Renal pelvis (tissue), 12 donors: ENCODE measurements at places on chromosomes 13 and 19. TPM values are rescaled to one million over a fixed set of nuclear protein-coding genes. Genes with fewer than 3 reads are reported as not detected.
A peak's percentile ranks its signal among the peaks of the same experiment; 100 is the strongest.

DNA sequence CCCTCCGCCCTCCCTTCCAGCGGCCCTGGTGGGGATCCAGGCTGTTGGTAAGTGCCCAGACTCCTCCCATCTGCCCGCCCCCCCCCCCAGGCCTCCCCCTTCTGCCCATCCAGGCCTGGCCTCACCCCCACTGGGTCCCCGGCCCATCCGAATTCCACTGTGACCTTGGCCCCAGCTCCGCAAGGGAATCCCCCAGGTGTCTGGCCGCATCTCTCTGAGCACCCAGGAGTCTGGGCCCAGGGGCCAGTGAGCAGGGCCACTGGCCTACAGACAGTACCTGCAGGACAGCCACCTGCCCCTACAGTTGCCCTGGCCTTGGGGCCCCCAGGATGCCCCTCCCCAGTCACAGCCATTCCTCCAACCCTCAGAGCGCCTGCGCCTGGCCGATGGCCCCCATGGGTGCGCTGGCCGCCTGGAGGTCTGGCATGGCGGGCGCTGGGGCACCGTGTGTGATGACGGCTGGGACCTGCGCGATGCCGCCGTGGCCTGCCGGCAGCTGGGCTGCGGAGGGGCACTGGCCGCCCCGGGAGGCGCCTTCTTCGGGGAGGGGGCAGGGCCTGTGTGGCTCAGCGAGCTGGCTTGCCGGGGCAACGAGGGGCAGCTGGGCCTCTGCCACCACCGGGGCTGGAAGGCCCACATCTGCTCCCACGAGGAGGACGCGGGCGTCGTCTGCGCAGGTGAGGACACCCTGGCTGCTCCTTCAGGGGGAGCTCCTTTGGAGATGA, 912 bp downstream of the SSC5D start:
- no peak for DNase-seq

GRCh38 chr19:38849860-38850435, at the start of gene HNRNPL:
TSS of gene HNRNPL (minus strand) at chr19:38849986. CDS start at chr19:38849966, 20 bp downstream.
- no peak for DNase-seq

- no peak for DNase-seq
Observed at GRCh38 chr19:5356918-5357317, 16.3 kb upstream of the PTPRS start.

GRCh38 chr19:10752237-10752912, 34.5 kb downstream of the DNM2 start:
- DNase-seq: no peak

DNA sequence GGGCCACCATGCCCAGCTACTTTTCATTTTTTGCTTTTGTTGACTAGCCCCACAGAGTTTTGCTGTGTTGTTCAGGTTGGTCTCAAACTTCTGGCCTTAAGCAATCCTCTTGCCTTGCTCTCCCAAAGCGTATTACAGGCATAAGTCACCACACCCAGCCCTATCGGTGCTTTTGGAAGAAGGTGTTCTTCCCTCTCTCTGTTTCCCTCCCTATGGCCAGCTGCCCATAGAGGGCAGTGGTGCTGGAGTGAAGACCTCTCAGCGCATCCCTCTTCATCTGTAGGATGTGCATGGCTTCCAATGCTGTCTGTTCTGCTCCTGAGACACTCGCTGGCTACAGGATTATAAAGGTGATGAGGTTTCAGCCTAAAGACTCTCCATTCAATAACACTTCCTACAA, 1.3 kb upstream of the CD22 start:
- DNase-seq: no peak

DNA sequence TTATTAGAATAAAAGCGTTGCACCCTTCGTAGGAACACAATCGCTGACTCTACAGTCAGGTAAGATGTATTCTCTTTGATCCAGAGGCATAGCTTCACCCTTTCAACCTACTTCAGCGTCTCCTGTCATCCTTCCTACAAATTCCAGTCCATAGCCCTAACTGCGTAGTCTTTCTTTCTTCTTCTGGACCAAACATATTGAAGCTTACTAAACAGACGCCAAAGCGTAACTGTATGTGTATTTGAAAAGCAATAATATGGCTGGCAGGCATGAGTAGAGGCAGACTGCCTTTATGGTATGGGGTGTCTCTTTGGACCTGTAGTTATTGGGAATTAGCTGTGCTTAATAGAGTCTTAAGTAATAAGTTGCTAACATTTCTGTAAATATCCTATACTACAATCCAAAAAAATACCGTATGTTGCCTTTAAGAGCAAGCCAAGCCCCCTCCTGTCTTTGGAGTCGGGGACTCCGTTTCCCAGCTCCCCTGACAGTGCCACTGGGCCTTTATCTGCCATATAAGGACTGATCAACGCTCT, 392 bp upstream of the ZNF548 start:
- DNase-seq: no peak

DNA sequence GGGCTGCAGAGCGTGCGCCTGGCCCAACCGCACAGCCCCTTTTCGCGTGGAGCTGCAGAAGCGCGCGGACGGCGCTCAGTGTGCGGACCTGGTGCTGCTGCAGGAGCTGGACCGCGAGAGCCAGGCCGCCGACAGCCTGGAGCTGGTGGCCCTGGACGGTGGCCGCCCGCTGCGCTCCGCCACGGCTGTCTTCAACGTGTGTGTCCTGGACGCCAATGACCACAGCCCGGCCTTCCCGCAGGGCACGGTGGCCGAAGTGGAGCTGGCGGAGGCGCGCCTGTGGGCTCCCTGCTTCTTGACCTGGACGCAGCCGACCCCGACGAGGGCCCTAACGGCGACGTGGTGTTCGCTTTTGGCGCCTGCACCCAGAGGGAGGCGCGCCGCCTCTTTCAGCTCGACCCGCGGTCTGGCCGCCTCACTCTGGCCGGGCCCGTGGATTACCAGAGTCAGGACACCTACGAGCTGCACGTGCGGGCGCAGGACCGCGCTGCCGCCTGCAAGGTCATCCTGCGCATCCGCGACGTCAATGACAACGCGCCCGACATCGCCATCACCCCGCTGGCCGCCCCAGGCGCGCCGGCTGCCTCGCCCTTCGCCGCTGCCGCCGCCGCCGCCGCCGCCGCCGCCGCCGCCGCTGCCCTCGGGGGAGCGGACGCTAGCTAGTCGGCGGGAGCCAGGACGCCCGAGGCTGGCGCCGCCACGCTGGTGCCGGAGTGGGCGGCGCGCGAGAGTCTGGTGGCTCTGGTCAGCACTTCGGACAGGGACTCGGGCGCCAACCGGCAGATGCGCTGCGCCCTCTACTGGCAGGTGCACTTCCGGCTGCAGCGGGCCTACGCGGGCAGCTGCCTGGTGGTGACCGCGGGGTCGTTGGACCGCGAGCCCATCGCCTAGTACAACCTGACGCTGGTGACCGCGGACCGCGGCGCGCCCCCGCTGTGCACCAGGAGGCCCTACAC, 172.2 kb downstream of the OLFM4 start:
- DNase-seq: peak; percentile 62

GRCh38 chr19:35657904-35658700, 8.2 kb upstream of the UPK1A start:
- DNase-seq: no peak

DNA sequence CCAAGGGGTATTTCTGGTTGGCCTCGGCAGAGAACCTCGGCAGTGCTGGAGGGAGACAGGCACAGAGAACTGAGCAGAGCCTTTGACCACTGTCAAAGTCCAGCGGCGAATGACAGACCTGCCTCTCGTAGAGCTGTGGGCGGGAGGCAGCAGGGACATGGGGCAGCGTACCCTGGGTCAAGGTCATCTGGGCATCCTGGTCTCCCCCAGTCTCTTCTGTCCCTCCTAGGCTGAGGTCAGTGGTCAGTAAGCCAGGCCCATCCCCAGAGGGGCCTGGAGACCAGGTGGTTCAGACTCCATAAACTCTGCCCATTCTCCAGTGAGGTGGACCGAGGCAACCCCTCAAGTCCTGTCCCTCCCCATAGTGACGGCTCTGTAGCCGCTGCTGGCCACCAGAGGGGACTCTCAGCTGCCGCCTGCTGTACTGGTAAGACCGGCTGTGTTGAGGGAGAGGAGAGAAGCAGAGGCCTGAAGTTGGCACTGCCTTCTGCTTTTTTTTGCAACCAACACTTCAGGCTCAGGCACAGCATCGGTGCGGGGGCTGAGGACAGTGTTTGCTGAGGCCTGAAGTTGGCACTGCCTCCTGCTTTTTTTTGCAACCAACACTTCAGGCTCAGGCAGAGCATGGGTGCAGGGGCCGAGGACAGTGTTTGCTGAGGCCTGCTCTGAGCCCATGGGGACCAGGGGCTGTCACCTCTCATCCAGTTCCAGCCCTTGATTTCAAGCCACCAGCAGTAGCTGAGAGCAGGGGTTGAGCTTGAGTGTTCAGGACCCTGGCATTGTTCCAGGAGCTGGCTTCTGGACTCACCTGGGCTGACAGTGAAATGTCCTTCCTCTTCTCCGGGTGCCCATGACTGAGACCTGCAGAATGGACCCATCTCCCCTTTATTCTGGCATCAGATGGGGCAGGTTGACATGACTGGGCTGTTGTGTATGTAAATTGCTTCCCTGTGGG, at the start of gene PGLYRP2:
TSS of gene PGLYRP2 (minus strand) at position 111 of the 955 bp plus-strand sequence. CDS start 130 bp downstream, outside the sequence.
- DNase-seq: peak; percentile 17

- DNase-seq: no peak
Observed at GRCh38 chr13:39941911-39942551, 286.6 kb downstream of the COG6 start.

DNA sequence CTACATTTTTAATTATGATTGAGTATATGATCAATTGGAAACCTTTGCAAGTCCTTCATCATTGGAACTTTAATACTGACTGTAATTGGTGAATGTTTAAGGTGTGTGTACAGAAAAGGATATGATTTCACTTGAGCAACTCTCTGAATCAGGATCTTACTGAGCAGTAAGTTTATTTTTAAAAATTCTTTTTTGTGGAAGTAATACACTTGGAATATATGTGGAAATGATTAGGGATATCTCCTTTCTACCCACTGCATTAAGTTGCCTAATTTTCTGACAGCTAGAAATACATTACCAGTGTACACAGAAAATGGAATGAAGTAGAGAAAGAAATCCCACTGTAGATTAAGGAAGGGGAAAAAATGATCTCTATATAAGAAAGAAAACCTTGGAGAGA, 865.8 kb downstream of the PCDH9 start:
- no peak for DNase-seq

- no peak for DNase-seq
Observed at GRCh38 chr19:38661136-38661535, 13.7 kb downstream of the ACTN4 start.

- no peak for DNase-seq
Observed at GRCh38 chr19:49423071-49423984, at the start of gene PTH2. TSS of gene PTH2 (minus strand) at chr19:49423441. CDS start at chr19:49423339, 102 bp downstream.

DNA sequence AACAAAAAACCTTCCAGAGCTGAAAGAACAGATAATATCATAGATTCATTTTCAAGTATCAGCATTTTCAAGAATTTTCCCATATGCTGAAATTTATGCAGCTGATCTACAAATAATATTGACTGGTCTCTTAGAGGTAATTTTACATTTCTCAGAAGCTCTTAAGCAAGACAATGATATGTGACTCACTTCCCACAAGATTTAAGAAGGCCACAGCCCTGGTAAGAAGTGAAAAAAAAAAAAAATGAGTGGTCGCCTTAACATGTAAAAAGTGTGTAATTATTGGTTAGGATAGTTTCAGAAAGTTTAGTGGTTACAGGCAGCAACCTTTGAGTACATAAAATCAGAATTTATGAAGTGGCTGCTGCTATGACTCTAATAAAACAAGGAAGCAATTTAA, 54.5 kb downstream of the NUFIP1 start:
- no peak for DNase-seq

- DNase-seq: peak; percentile 94
Observed at GRCh38 chr19:12156223-12157058, at the start of gene ZNF625. TSS of gene ZNF625 (minus strand) at chr19:12156734. CDS start at chr19:12156558, 176 bp downstream.

GRCh38 chr13:90120026-90120425, 1227.5 kb upstream of the MIR17HG start:
- no peak for DNase-seq

GRCh38 chr19:13012690-13013608, 17.7 kb downstream of the NFIX start:
- DNase-seq: no peak

DNA sequence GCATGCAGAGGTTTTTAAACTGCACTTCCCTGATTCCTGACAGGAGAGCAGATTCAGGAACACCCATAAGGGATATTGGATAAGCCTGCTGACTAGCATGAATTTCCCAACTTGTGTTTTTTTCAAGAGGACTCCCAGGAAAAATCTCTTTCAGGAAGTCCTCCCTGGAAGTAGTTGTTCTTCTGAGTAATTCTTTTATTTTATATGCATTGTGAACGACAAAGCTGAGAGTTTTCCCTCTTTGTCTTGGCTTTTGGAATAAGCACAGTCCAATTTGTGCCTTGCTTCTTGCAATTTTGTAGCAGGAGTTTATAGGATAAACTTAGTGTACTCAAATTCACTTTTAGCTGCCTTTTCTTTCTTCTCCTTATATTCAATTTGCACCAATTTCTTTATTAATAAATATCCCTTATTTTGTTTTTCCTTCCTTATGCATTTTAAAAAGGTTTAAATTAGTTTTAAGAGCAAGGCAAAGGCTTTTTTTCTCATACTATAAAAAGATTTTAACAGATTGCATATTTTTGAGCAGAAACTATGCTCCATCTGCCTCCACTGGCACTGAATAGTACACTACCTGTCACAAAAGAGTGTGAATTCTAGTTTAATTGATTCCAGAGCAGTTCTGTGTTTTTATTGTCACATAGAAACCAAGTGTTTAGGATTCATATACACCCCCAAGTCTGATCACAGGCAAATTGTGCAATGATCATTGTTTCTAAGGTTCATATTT, 543.3 kb upstream of the SPRY2 start:
- DNase-seq: no peak

DNA sequence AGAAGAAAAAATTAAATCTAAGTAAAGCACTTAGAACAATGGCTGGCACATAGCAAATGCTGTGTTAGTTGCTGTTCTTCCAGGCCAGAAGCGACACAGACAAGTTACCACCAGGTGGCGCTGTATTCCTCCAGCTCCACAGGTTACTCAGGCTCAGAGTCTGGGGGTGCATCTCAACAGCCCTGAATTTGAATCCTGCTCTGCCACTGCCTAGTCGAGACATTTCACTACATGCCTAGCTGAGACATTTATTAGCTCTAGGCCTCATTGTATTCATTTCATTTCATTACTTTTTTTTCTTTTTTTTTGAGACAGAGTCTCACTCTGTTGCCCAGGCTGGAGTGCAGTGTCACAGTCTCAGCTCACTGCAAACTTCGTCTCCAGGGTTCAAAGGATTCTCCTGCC, 16.4 kb upstream of the CYP2B6 start:
- DNase-seq: peak; percentile 54

- DNase-seq: no peak
Observed at GRCh38 chr19:29704562-29705558, 10.2 kb downstream of the C19orf12 start.

- no peak for DNase-seq
Observed at GRCh38 chr13:70729369-70729768, 621.1 kb upstream of the KLHL1 start.

Gene CEACAM20
- polyA plus RNA-seq: not detected

Gene TMEM255B
- 8.4 TPM for polyA plus RNA-seq

Gene KCNRG
- polyA plus RNA-seq: 2.3 TPM

Gene FFAR2
- 0.19 TPM for polyA plus RNA-seq

Gene KLF2
- 18.5 TPM for polyA plus RNA-seq

Gene MLLT1
- polyA plus RNA-seq: 129 TPM

Gene ZNF587B
- 12.1 TPM for polyA plus RNA-seq

Gene FLT3LG
- 3.1 TPM for polyA plus RNA-seq

Gene MYPOP
- polyA plus RNA-seq: 6.5 TPM

Gene RDH8
- not detected for polyA plus RNA-seq

Gene CNFN
- polyA plus RNA-seq: 2.1 TPM

Gene LILRB2
- 1.0 TPM for polyA plus RNA-seq

Gene RNF17
- not detected for polyA plus RNA-seq

Gene RYR1
- 5.2 TPM for polyA plus RNA-seq

Gene ZNF790
- polyA plus RNA-seq: 17.1 TPM
